ENCODE measurements at places on chromosomes 2 and 18.
A peak's percentile ranks its signal among the peaks of the same experiment; 100 is the strongest.

GRCh38 chr2:68514316-68514929 lies 47.0 kb downstream of the APLF start:
- DNase-seq, result no peak

- no peak for DNase-seq
Measured at GRCh38 chr2:223647258-223647952, 45.2 kb upstream of the SCG2 start.

- no peak for DNase-seq
Measured at GRCh38 chr2:46981662-46982350, 66.2 kb upstream of the MCFD2 start.

- DNase-seq, result no peak
Measured at GRCh38 chr2:241777170-241777685, 606 bp downstream of the GAL3ST2 start.

DNA sequence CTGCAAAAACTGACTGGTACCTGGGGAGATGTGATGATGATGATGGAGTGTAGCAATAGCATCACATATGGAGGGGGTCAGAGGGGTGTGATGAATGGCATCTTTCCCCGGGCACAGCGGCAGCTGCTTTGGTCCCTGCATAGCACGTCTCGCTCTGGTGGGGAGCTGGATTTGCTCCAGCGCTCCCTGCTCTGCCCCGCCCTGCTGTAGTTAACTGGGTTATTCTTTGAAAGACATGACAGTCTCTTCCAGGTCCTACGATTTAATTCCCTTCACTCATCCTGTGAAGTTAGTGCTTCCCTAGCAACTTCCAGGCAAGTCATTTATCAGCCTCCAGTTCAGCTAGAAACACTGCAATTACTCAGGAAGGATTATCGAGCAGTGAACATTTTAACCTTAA lies 463.1 kb downstream of the TSN start:
- DNase-seq, result no peak

GRCh38 chr18:24027156-24027827 lies 12.7 kb downstream of the TTC39C start:
- DNase-seq, result no peak

- no peak for DNase-seq
Measured at GRCh38 chr2:145029873-145030272, 510.0 kb upstream of the ZEB2 start.

DNA sequence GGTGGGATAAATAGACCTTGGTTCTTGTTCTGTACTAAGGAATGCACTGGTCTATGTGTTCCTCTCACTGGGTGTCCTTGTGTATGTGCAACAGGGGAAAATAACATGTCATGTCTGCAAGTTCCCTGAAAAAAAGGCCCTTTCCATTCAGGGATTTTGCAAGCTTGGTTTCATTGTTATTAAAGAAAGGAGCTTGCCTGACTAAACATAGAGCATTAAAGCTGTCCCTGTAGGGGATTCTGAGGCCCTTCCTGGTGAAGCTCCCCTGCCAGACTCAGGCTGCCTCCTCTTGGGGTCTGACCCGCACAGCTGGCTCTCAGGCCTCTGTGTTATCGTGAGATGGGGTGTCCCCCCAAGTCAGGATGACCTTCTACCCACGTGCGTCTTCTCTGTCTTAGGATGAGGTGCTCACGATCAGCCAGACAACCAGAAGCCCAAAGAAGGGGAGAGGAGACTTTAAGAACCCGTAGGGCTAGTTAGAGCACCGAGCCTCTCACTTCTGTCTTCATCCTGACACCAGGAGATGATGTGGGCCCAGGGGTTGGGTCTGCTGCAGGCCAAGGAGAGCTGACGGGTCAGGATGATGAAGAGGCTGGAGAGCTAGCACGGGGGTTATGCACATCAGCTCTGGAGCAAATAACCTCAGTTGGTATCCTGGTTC lies 21.2 kb downstream of the CAPG start:
- DNase-seq, result no peak

DNA sequence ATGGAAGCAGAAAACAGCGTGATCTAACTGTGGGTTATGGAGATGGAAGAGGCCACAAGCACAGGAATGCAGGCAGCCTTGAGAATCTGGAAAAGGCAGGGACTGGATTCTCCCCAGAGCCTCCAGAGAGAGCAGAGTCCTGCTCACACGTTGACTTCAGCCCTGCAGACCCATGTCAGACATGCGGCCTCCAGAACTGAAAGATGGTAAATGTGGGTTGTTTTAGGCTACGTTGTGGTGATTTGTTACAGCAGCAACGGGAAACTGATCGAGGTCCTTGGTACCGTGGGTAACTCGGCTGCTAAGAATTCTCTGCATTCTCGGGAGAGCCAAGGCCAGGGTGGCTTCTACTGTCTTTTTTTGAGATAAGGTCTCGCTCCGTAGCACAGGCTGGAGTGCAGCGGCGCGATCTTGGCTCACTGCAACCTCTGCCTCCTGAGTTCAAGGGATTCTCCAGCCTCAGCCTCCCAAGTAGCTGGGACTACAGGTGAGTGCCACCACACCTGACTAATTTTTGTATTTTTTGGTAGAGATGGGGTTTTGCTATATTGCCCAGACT lies 97.1 kb downstream of the ACKR3 start:
- DNase-seq, result no peak

- DNase-seq, result no peak
Measured at GRCh38 chr2:235366807-235367206, 127.0 kb upstream of the AGAP1 start.

- DNase-seq, result no peak
Measured at GRCh38 chr2:5798084-5798483, 105.9 kb downstream of the SOX11 start.

DNA sequence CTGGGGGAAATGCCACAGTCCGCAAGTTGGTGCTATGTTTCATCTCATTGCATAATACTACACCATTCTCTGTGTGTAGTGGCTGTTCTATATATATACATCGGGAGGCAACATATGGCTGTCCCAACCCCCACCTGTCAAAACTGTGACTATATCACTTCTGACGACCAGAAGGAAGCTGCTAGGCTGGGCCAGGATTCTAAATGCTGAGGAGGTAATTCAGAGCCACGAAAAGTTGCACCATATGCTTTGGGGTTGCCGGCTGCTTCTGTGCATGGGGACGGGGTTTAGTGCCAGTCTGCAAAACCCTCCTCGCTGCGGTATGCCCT lies 117.3 kb downstream of the MSH2 start:
- peak; percentile 14 for DNase-seq

DNA sequence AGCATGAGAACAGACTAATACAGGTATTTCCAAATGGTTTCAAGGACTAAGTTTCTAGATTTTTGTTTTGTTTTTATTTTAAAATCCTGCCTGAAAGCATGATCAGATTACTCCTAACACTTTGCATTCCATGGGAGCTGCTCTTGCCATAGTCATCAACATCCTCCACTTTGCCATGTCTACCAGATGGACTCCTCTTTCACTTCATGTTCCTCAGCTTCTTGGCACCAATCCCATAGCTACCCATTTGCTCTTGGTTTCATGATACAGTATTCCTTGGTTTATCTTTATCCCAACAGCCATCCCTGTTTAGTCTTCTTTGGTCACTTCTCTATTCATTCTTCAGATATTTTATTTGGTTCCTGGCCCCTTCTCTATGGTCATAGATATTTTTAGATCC lies 154.2 kb upstream of the CCDC195 start:
- no peak for DNase-seq

DNA sequence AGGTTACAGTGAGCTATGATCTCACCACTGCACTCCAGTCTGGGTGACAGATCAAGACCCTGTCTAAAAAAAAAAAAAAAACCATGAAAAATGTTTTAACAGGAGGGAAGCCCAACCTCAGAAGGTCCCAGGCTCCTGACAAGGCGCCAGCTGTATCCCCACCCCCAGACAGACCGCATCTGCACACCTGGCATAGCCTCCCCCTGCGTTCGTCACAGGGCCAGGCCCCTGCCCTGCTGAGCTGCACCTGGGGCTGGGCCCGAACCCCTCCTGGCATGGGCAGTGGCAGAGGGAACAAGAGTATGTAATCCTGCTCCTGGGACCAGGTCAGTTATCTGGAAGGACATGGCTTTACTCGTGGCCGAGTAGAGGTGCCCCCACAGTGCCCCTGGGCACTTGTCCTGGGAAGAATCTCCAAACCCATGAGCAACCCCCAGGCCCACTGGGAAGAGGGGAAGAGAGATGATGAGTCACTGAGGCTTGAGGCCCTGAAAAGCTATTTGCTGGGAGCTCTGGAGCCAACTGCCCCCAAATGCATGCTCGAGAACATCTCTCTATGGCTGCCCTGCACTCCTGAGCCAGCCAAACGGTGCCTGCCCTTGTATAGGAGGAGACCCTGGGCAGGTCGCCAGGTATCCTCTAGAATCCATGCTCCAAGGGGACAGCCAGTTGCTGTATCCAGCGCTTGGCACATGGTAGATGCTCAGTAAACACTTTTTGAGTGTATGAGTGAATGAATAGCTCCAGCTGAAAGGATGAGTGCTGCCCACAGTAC lies 265.5 kb downstream of the ATAD2B start:
- DNase-seq, result no peak

DNA sequence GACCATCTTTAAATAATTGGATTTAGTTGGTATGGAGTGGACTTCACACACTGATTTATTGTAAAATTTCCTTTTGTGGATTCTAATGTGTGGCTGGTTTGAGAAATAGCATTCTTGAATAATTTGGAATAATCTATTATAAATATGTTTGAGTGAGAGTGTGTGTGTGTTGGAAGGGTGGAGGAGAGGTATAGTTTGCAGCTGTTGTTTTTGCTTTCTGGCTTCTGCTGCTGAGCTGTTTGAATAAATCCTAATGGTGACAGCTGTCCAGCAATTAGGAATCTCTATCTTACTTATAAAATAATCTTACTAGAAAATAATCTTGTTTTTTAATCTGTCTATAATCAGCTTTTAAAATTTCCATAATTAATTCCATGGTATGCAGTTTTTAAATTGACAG lies 1283.0 kb upstream of the CDH2 start:
- DNase-seq, result no peak

DNA sequence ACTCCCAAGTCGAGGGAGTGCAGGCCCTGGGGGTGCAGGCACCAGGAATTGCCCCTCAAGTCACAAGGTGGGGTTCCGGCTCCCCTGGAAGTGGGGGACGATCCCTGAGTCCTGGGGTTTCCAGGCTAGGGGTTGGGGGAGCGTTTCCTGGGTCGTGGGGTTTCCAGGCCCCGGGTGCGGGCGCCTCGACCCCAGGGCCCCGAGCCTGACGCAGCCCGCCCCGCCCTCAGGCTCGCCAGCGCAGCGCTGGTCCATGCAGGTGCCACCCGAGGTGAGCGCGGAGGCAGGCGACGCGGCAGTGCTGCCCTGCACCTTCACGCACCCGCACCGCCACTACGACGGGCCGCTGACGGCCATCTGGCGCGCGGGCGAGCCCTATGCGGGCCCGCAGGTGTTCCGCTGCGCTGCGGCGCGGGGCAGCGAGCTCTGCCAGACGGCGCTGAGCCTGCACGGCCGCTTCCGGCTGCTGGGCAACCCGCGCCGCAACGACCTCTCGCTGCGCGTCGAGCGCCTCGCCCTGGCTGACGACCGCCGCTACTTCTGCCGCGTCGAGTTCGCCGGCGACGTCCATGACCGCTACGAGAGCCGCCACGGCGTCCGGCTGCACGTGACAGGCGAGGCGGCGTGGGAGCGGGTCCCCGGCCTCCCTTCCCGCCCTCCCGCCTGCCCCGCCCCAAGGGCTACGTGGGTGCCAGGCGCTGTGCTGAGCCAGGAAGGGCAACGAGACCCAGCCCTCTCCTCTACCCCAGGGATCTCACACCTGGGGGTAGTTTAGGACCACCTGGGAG lies 12.0 kb downstream of the SIGLEC15 start:
- peak; percentile 13 for DNase-seq

DNA sequence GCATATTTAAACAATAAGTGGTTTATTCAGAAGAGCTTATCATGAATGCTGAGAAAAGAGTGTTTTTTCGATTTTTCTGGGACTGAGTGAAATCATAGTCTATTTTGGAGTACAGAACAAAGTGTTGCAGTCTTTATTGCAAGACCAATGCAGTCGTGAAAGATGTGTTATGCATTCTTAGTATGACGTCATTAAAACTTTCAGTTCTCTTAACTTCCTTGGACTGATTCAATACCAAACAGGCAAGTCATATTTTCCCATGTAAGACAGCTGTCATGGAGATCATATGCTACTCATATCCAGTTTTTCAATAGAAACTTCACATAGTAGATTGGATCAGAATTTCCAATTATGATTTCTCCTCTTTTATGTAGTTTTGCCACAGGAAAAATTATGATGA lies 92.6 kb downstream of the RIT2 start:
- no peak for DNase-seq

- DNase-seq, result no peak
Measured at GRCh38 chr2:8247905-8248622, 433.8 kb upstream of the ID2 start.

- no peak for DNase-seq
Measured at GRCh38 chr2:156908825-156909224, 348.7 kb upstream of the GALNT5 start.

DNA sequence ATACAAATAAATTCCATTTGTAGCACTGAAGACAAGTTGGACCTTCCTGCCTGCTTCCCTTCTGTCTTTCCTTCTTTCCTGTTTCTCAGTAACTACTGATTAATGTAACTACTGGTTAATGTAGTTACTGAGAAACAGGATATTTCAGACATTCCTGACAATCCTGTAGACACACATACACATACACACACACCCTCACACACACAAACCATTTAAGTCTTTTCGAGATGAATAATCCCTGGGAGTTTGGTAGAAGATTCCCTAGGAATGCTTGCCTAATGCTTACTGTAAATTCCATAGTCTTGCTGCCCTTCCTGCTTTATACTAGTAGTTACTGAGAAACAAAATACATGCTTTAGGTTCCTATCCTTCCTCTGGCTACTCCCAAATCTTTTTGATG lies 83.9 kb downstream of the PIK3C3 start:
- DNase-seq, result no peak

- no peak for DNase-seq
Measured at GRCh38 chr2:15149063-15149462, 412.1 kb downstream of the NBAS start.

- DNase-seq, result no peak
Measured at GRCh38 chr2:867296-867695, 83.4 kb upstream of the SNTG2 start.

GRCh38 chr18:23033056-23033455 lies 99.9 kb downstream of the RBBP8 start:
- no peak for DNase-seq

Data from NCI-H460 (cell line).